ENCODE measurements at places on chromosomes 3 and 15. TPM values are rescaled to one million over a fixed set of nuclear protein-coding genes. Genes with fewer than 3 reads are reported as not detected.

DNA sequence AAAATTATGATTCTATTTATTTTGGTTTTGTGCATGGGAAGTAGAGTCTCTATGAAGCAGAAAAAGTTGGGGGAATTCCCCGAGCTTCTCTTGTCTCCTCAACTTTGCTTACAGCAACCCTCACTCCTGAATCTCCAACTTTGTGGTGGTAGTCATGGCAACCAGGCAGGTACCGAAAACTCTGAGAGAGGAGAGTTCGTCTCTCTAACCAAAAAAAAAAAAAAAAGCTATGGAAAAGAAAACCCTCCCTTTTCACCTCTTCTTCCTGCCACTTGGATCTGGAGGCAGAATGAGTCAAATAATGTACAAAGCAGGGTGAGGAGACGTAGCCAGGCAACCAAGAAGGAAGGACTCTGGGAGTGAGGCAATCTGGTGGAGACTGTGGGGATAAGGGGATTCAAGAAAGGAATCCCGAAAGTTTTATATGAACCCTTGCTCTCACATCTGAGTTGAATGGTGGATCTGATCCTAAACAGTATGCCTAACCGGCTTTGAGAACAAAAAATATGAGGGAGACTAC is 108.1 kb downstream of the PLOD2 start:
- DNase-seq, result no peak

Gene HRG
- polyA plus RNA-seq, result 315 TPM

GRCh38 chr3:149398296-149398695 is 20.8 kb upstream of the TM4SF1 start:
- no peak for DNase-seq

DNA sequence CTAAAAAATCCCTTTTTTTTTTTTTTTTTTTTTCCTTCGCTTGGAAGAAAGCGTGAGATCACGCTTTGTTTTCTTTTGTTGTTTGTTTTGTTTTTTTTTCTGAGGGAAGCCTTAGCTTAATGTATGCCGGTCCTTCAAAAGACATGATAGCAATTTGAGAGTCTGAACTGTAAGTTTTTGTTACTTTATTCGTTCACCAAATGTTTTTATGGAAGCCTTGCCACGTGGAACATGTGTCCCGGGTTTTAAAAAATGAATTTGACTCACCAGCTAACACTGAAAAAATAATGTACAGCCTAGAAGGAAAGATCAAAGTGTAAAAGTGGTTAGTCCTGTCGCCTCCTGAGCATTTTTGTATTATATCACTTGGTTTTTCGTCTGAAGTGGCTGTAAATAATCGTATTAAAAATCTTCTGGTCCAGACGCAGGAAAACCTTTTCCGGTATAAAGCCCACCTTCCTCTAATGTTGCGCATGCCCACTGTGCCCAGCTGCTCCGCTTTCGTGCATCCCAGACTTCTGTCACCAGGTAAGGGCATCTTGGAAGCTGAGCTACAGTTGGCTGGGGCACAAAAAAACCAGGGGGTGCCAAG is 795 bp upstream of the MYNN start:
- DNase-seq, result peak; percentile 73

- DNase-seq, result no peak
These were observed 187.8 kb downstream of the SHQ1 start for GRCh38 chr3:72660270-72661114.

Gene SH2D7
- not detected for polyA plus RNA-seq

DNA sequence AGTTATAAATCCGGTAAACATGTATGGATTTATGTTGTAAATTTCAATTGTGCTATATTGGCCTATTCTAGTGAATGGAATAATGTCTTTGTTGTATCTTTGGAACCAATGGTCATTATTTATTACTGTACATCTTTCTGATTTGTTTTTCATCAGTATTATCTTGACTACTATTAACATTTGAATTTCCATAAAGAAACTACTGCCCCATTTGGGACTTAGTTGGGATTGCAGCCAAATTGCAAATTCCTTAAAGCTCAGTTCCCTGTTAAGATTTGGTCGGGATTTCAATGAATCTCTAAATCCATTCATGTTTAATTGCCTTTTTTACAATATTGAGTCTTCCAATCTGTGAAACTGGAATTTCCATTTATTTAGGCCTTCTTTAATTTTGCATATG is 822.4 kb upstream of the CADM2 start:
- no peak for DNase-seq

DNA sequence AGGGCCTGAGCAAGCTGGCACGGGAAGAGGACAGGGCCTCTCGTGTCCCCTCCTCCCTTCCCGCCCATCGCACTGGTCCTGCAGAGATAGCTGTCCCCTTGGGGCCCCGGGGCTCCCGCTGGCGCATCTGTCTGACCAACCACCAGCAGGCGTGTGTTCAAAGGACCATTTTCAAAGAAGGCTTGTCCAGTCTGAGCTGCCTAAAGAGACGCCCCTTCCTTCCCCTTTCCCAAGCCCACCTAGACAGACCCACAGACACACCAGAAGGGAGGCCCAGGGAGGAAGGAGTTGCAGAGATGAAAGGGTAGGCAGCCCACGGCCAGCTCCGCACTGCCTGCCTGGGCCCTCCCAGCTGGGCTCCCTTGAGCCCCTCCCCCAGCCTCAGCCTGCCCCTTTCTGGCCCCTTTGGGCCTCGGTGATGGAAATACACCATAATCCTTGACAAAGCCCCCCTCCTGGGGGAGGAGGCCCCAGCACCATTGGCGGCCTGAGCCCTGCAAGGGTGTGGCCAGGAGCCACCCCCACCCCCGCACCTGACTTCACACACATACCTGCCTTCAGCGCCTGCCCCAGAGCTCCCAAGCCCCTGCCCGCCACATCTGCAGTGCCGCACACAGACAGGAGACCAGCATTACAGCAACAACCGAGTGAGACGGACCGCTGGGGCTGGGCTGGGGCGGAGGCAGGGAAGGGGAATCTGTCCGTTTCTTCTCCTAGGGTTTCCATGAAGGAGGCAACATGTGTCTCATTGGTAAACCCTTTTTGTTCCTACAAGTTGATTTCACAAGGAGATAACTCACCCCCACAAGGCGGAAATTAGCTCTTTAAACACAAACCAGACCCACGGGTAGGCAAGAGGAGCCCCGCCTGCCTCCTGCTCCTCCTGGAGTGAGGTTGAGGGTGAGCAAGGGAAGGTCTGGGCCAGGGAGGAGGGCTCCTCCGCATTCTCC is at the start of gene STRA6:
Gene STRA6, minus strand, starts transcription at position 336 of the 950 bp plus-strand sequence. CDS start 520 bp downstream, outside the sequence.
- peak; percentile 52 for DNase-seq

DNA sequence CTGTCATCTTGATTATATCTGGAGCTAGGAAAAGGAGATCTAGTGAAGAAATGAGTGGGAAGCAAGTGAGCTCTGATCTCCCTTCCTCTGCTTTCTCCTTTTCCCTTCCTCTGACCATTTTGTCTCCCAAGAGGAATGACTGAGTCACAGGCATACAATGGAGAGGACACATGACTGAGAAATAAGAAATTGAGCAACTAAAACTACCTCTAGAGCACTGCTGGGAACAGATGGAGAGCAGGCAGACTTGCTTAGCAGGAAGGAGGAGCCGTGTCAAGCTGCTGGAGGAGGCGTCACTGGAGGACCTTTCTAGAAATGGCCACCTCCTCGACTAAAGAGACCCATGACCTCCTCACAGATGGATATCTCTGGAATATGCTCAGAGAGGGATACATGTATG is 66.9 kb upstream of the MYO5C start:
- no peak for DNase-seq

- DNase-seq, result no peak
These were observed 372.5 kb downstream of the IL20RB start for GRCh38 chr3:137330246-137330645.

DNA sequence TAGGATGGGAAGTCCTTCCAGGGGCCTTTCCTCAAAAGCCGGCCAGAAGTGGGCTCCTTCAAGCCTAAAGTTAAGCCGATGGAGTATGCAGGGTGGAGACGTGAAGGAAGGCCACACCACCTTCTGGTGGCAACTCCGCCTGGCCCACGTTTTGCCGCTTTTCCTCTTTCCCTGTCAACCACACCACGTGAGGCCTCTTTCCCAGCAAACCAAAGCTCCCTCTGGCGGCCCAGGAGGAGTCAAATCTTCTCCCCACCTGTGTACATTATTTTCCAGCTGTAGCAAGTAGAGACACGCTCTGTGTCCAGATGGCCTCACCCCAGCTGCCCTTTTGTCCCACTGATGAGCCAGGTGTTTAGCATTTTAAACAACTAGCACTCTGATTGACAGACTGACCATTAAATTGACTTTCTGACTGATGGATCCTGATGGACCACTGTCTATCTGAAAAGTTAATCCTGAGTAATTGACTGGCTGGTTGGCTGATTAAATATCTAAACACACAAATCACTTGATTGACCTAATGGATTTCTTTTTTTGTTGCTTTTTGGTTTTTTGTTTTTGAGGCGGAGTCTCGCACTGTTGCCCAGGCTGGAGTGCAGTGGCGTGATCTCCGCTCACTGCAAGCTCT is 59.6 kb upstream of the ZBTB38 start:
- peak; percentile 55 for DNase-seq

Gene FMN1
- polyA plus RNA-seq, result 0.22 TPM

GRCh38 chr15:42623951-42624350 is 48.5 kb downstream of the STARD9 start:
- no peak for DNase-seq

Gene SNURF
- 3.9 TPM for polyA plus RNA-seq

GRCh38 chr3:127663151-127663550 is 9.6 kb upstream of the ABTB1 start:
- no peak for DNase-seq

DNA sequence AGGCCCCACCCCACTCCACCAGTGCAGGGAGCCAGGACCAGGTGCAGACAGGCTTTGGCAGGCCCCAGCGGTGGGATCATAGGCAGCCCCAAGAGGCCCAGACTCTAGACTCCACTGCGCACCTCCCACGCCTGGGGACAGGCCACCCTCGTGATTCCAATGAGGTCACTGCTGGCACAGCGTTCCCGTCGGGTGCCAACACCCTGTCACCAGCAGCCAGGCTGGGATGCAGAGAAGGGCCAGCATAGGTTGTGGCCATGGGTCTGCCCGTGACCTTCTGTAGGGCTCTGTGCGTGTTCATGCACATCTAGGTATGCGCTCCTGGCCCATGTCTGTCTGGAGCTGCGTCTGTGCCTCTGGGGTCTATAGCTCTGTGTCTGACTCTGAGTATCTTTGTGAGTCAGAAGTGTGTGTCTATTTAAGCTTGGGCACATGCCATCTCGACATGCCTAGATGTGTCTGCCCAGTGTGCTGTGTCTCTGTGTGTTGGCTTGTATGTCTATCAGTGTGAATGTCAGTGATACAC is 13.0 kb downstream of the VIPR1 start:
- DNase-seq, result no peak

Gene EIF3J
- polyA plus RNA-seq, result 39.7 TPM

Gene NPAP1
- polyA plus RNA-seq, result not detected

Gene PTPRG
- polyA plus RNA-seq, result 5.1 TPM

DNA sequence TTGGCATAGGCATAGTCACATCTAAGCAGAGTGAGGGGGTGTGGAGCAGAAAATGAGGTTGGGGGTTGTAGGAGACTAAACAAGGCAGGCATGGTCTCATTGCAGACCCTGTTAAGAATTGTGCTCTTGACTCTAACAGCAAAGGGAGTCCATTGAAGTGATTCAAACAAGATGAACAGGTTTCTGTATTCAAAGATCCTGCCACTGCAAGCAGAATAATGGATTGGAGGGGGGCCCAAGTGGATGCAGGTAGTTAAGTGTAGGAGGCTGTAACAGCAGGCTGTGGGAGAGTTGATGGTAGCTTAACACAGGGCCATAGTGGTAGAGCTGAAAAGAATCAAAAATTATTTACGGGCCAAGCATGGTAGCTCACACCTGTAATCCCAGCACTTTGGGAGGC is 34.4 kb downstream of the CASR start:
- no peak for DNase-seq

- no peak for DNase-seq
These were observed 106.0 kb upstream of the NUDT16 start for GRCh38 chr3:131275556-131275955.

Gene GPR160
- polyA plus RNA-seq, result 0.99 TPM

GRCh38 chr15:77901251-77901881 is 176.1 kb downstream of the TBC1D2B start:
- no peak for DNase-seq

GRCh38 chr3:127784865-127785710 is 37.2 kb downstream of the MGLL start:
- no peak for DNase-seq

DNA sequence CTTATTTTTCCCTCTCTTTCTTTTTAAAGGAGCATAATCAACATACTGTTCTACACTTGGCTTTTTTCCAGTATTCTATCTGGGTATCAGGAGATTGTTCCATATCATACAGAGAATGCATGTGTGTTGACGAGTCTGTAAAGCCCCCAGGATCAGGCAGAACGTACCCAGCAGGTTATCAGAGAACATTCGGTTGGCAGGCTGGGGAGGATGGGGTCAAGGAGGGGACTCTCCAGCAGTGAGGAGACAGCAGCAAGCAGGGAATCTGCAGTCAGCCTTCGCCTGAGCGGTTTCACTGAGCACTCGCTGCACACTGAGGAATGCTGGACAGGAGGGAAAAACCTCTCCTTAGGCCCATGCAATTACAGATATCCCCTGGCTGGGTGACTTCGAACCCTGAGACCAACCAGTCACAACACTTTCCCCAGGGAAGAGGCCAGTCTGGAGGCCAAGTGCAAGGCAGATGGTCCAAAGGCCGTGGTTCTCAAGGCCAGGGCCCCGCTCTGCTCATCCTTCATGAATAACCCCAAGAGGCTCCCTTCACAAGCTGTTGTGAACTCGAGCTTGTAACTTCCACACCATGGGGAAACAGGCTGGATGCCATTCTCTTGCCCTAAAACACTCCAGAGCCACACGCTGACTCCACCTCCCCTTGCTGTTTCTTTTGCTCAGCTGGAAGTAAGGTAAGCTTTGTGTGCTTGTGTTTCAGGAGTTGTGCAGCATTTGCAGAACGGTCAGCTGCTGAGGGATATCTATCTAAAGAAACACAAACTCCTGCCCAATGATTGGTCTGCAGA is 60.1 kb downstream of the PXYLP1 start:
- DNase-seq, result no peak

- DNase-seq, result no peak
These were observed 51.0 kb upstream of the KLF13 start for GRCh38 chr15:31275331-31276262.

Gene RPUSD3
- polyA plus RNA-seq, result 22.7 TPM

DNA sequence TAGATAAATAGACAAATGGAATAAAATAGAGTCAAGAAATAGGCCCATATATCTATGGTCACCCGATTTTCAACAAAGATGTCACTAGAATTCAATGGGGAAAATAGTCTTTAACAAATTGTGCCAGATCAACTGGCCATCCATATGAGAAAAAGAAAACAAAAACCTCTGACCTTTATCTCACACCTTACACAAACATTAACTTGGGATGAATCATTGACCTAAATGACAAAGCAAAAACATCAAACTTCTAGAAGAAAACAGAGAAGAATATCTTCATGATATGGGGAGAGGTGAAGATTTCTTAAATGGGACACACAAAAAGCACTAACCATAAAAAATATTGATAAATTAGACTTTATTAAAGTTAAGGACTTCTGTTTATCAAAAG is 31.9 kb downstream of the ITGA11 start:
- no peak for DNase-seq

Gene FGF7
- 0.13 TPM for polyA plus RNA-seq

Gene OR5K1
- polyA plus RNA-seq, result not detected

Gene PLA2G4E
- not detected for polyA plus RNA-seq

All from liver (tissue), 10 donors.